ENCODE measurements at places on chromosomes 12 and 14.

DNA sequence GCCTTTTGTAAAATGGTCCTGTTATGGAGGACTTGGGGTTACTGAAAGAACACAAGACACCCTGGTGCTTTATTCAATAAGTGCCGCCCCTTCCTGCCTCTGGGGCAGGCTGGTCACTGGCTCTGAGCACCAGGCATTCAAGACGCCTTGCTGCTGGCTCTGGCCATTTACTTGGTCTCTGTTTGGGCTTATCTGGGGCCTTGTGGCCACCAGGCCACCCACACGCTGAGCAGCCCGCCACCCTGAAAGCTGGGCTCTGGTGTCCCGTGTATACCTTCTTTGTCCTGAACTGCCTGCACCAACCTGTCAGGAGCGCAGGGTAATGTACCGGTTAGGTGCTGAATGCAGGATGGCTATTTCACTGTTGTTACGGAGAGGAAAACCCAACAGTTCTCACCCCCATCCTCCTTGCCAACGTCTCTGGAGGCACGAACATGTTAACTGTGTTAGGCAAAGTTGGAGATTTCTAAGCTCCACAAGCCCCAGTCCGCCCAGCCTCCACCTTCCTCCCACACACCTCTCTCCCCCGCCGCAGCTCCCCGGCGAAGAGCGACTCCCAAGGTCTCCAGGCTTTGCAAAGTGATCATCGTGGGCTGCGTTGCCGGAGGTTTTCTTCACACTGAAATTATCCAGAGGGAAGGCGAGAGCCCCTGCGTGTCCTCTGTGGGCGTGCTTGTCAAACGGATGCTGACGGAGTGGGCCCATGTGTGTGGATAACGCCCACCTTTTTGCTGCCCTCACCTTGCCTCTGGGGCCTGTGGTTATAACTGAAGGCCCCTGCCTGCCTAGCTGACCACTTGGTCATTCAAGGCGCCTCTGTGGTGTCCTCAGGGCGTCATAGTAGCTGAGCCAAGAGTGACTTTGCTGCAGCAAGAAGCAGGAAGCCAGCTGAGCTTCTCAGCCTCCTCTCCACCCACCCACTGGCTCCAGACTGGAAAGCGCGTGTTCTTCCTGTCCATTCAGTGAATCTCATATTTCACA is 18.8 kb upstream of the BEGAIN start:
- no peak for DNase-seq

- DNase-seq = no peak
Observed at GRCh38 chr14:23043145-23043544, 1.1 kb downstream of the PSMB11 start.

- no peak for DNase-seq
Observed at GRCh38 chr12:12474931-12475795, 87.5 kb downstream of the DUSP16 start.

DNA sequence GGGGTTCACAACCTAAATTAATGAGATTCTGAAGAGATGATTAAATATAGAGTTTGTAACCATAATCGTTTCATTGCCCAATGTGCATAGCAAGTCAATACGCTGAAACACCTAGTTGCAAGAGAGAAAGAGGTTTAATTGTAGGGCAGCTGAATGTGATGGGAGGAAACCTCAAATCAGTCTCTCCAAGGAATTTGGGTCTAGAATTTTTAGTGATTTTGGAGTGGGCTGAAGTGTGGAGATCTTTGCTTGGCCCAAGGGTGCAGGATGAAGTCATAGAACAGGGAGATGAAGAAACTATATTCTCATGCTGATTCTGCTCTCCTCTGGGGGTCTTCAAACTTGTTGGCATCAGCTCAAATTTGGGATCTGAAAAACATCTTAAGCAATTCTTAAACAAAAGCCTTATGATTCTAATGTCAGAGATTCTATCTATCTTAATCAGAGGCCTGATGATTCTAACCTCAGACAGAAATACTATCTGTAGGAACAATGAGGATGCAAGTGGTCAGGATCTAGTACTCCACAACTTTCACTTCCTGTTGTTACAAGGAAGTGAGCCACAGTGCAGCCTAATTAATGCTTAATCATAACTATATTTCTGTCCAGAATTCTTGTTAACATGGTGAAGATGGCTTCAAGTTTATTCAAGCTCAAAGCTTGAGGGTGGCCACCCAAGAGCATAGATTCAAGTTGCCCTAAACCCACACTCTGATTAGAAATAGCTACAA is 80.2 kb upstream of the FUT8 start:
- no peak for DNase-seq

GRCh38 chr14:20809917-20810316 is 7.3 kb upstream of the RNASE1 start:
- no peak for DNase-seq

GRCh38 chr12:51062631-51063397 is 14.7 kb downstream of the LETMD1 start:
- DNase-seq = no peak

- peak; percentile 53 for DNase-seq
Observed at GRCh38 chr14:22882529-22883172, 371 bp upstream of the REM2 start.

DNA sequence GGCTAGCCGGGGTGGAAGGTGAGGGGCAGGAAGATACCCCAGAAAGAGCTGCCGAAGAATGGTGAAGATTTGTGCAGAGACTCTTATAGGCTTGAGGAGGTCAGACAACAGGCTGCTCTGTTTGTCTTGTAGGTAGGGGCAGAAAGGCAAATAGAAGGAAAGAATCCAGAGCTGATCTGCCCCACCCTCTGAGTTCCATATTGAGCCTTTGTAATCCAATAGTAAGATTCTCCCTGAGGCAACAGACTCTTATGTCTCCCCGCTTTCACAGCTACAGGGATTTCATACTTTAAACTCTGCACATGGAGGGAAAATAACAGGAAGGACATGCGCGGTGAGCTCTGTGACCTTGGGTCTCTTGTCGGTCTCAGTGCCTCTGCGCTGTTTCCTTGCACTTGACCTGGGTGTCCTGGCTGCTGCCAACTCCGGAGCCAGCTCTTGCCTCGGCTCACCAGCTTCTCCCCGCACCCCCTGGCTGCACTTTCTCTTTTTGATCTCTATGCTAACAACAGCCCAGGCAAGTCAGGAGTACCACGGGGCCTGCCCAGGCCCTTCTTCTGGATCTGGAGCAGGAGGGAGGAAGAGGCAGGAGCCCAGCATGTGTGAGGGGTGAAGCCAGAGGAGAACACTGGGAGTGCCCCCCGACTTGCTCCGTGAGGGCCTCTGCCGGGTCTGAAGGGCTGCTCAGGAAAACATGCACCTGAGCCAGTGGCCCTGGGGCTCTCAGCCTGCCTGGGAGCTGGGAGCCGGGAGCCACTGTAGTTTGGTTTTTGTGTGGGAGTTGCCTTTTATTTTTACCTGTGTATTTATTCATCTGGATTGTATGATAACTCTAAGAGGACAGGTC is 75.8 kb downstream of the PPP1R36 start:
- DNase-seq = no peak

DNA sequence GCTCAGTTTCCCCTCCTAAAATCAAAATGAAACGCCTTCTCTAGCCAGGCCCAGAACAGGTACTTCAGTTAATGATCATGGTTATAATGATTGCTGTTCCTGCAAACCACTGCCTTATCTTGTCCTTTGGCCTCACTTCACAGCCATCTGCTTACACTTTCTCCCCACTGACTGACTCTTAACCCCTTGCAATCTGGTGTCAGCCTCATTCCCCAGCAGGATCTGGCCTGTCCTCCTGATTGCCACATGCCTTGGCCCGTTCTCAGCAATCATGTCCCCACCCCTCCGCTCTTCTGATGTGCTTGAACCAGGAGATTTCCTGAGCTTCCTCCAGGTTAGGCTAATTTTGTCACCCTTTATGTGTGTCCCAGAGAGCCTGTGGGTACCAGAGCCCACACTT is 64.5 kb downstream of the KCNA1 start:
- no peak for DNase-seq

GRCh38 chr12:94644141-94644979 is 6.0 kb downstream of the TMCC3 start:
- DNase-seq = no peak

- DNase-seq = no peak
Observed at GRCh38 chr14:55418411-55418810, 6.8 kb upstream of the ATG14 start.

- no peak for DNase-seq
Observed at GRCh38 chr14:70259420-70259819, 70.7 kb upstream of the SLC8A3 start.

DNA sequence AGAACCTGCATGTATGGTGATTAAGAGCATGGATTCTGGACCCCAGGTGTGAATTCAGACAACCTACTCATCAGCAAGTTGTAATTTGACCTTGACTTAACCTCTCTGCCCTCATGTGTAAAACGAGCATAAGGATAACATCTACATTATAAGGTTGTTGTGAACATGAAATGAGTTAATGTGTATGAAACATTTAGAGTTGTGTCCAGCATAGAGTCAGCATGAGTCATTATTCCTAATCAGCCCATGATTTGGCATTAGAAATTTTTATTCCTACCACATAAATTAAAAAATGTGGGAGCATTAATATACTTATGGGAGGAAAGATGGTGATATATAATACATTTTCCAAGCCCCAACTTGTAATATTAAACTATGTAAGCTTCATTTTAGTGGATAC is 95.9 kb upstream of the DDHD1 start:
- DNase-seq = no peak

GRCh38 chr12:9721394-9722092 is 11.4 kb downstream of the CLECL1 start:
- DNase-seq = no peak

- peak; percentile 85 for DNase-seq
Observed at GRCh38 chr12:54032627-54033100, at the start of gene HOXC5. Gene HOXC5 (plus strand): TSS chr12:54033050. CDS start chr12:54033123, 73 bp downstream.

GRCh38 chr12:26830363-26830762 is 2.6 kb downstream of the ITPR2 start:
- DNase-seq = no peak

DNA sequence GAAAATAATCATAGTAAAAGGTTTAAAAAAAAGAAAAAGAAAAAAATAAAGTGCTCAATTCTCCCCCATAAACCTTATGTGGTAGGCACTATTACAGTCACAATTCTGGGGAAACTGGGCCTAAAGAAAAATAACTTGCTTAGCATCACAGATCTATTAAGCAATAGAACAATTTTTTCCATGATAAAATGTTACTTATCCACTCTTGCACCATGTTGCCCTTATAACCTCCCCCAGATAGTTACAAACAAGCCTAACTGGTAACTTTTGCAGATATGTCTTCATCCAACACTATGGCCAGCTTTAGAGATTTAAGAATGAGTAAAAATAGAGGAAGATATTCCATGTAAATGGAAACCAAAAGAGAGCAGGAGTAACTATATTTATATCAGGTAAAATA is 164.8 kb downstream of the DUSP6 start:
- DNase-seq = no peak

GRCh38 chr12:54383041-54383609 is 1.4 kb downstream of the ZNF385A start:
- DNase-seq = no peak

GRCh38 chr14:24734917-24735500 is 101.0 kb upstream of the GZMB start:
- peak; percentile 21 for DNase-seq

- DNase-seq = no peak
Observed at GRCh38 chr12:130498589-130499385, 161.1 kb downstream of the PIWIL1 start.

GRCh38 chr14:20775043-20775442 is 6.0 kb upstream of the RNASE6 start:
- no peak for DNase-seq

- no peak for DNase-seq
Observed at GRCh38 chr12:1845427-1845826, 25.1 kb downstream of the LRTM2 start.

DNA sequence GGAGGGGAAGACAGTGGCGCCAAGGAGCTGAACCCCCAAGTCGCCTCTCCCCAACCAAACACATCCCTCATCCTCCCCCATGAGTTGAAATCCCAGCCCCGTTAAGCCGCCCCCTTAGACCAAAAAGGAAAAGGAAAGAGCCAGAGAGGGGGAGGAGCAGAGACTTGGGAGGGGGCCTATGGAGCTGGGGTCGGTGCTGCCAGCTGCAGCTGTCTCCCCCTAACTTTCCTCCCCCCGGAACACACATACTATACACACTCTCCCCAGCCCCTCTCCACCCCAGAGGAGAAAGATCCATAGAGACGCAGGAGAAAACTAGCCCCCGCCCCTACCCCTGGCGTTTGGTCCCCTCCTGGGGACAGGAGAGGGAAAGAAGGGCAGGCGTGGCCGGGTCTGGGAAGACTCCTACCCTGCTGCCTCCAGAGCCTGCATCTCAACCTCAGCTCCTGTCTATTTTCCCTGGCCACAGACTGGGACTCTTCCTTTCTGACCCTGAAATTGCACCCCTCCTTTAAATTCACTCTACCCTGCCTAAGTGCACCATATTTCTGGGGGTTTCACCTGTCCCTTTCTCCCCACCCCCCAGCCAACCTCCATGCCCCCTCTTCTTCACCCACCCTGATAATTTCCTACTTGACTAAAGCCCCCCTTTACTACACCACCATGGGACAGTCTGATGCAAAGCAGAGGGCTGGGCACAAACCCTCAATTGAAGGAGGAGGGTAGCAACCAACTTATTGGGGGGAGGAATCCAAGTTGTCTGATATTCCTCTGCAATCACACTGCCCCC is 1.7 kb upstream of the HOXC9 start:
- no peak for DNase-seq

DNA sequence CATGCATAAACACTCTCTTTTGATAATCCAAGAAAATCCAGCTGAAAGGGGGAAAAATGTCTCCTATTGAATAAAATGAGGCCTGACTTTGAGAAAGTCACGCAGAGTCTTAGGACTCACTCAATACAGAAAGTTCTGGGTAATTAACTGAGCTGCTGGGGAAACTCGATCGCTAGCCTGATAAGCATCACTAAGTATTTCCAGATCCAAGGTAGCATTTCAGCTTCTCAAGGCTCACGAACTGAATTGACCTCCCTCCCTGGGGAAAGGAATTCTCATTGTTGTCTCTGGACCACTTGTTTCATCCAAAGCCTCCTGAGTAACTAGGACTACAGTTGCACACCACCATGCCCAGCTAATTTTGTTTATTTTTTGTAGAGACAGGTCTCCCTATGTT is 13.8 kb upstream of the ANAPC5 start:
- DNase-seq = no peak

DNA sequence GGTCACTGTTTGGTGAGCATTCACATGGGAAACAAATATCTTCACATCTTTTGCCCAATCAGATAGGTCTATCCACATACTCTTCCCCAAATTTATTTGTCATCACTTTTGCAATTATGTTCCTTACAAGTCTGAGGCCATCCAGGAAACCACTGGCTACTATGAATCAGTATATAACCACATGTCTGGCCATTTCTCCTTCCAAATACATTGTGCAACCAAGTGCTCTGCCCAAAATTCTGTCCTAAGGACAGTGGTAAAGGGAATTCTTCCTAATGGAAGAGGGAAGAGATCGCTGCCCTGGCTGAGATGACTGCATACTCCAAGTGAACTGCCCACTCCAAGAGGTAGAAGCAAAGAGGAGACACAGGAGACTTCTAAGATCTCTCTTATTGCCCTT is 148.9 kb upstream of the MAX start:
- DNase-seq = no peak

GRCh38 chr12:99146730-99147129 is 500.8 kb upstream of the GARIN6 start:
- DNase-seq = no peak

- DNase-seq = peak; percentile 76
Observed at GRCh38 chr14:63045612-63046320, 508 bp upstream of the KCNH5 start.

GRCh38 chr12:113200021-113200797 is 14.7 kb downstream of the RITA1 start:
- DNase-seq = no peak
